Activated CD4-positive, alpha-beta T cell treated with anti-CD3 and anti-CD28 coated beads, Interleukin-2, amount 10 ng/mL, durations not matched to agents 24 days and 14 days (primary cell): ENCODE measurements at places on chromosomes 6 and 20.
A peak's percentile ranks its signal among the peaks of the same experiment; 100 is the strongest.

DNA sequence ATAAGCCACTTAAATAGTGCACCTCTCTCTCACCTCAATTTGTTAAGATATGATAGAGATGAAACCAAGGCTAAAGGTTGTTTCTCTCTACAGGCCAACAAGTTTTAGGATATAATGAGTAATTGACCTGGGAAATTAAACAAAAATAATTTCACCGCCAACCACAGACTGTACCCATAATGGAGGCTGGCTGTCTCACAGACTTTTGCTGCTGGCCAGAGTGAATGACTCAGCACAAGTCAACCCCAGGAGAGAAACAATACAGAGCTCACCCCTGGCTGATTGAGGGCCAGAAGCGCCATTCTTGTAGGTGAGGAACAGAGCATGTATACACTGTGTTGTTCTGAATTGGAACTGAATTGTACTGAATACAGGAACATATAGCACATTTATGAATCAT, 99.9 kb downstream of the CAP2 start:
- DNase-seq: no peak

DNA sequence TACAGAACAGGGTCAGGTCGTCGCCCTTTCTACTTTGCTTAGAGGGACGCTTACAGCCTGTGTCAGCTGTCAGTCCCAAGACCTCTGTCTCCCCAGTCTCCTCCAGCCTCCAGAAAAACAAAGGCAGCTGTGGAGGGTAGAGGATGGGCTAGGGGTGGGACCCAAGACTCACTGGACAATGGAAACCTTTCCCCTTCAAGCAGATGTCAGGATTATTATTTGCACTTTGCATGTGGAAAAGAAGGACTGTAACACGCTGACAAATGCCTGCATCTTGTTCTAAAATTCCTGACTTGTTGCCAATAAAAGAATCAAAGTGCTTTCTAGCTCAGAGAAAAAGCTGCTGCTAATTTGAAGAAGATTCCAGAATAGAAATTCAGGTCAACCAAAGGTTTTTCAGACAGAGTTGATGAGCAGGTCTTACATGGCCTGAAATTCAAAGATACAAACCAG, 58.7 kb downstream of the SNX5 start:
- no peak for DNase-seq

GRCh38 chr6:133099573-133099972, 141.6 kb upstream of the EYA4 start:
- no peak for DNase-seq

DNA sequence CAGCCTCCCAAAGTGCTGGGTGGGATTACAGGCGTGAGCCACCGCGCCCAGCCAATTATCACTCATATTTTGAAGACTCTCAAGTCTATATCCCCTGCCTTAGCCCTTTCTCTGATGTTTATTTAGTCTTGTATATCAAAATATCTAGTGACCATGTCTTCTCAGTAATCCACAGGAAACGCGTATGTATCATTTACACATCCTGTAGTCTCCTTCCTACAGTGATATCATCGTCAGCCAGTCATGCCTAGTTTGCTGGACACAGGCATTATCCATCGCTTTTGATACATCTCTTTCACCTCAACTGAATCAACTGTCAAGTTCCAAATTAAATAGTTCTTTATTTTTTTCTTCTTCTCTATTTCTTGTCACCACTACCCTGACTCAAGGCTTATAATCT, 223.7 kb downstream of the NKAIN2 start:
- no peak for DNase-seq

GRCh38 chr6:56686429-56686828, 43.7 kb upstream of the DST start:
- DNase-seq: no peak

GRCh38 chr6:159086033-159086618, 41.3 kb upstream of the TAGAP start:
- DNase-seq: no peak

- DNase-seq: no peak
These were observed 483.8 kb upstream of the JARID2 start for GRCh38 chr6:14762077-14762476.

DNA sequence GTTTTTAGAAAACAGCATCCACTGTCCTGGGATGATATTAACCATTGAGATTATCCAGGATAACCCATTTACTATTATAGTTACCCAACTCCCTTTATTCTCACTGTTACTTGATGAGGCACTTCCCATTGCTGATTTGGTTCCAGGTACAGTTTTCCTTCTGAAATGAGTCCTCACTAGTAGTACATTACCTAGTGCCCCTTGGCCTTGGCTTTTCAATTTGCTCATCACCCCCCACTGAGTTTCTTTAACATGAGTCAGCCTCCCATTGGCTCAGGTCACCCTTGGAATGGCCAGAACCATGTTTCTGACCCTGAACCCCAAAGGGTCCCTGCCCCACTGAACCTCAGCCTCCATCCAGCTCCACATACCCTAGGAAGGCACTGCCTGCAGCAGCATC, 28.4 kb downstream of the MDGA1 start:
- DNase-seq: no peak

- no peak for DNase-seq
These were observed 216.6 kb downstream of the HIVEP2 start for GRCh38 chr6:142728364-142728763.

DNA sequence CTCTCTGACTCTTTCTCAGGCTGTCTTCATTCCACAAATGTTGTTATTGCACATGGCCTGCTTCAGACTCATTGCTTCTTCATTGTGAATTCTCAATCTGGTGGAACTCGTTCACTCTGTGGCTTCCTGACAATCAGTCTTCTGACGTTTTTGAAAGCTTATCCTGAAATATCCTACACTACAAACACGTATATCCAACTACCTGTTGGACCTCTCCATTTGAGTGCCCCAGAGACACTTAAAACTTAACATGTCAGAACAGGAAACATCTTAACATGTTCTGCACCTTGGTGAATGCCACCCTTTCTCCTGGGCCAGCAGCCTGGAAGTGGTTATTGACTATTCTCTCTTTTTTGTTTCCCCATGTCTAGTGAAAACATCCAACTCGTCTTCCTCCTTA, 50.8 kb downstream of the AIG1 start:
- peak; percentile 14 for DNase-seq
